ENCODE measurements at places on chromosomes 16 and 17.

DNA sequence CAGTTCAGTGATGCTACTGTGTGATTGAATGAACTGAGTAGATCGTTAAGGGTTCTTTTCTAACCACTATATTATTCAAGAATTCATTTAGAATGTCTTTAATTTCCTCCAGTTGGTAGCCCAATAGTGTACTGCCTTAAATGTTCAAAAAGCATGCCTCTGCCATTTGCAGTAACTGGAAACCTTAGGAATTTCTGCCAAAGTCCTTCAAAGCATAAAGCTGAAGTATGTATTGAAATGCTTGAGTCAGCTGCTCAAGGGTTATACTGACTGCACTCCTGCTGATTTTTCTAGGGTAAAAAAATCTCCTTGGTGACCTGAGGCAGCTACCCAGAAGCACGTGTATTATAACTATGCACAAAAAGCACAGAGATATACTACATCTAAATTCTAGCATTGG, 56.5 kb downstream of the SNTB2 start:
- DNase-seq: no peak

GRCh38 chr17:74316220-74316619, 9.8 kb upstream of the KIF19 start:
- no peak for DNase-seq

DNA sequence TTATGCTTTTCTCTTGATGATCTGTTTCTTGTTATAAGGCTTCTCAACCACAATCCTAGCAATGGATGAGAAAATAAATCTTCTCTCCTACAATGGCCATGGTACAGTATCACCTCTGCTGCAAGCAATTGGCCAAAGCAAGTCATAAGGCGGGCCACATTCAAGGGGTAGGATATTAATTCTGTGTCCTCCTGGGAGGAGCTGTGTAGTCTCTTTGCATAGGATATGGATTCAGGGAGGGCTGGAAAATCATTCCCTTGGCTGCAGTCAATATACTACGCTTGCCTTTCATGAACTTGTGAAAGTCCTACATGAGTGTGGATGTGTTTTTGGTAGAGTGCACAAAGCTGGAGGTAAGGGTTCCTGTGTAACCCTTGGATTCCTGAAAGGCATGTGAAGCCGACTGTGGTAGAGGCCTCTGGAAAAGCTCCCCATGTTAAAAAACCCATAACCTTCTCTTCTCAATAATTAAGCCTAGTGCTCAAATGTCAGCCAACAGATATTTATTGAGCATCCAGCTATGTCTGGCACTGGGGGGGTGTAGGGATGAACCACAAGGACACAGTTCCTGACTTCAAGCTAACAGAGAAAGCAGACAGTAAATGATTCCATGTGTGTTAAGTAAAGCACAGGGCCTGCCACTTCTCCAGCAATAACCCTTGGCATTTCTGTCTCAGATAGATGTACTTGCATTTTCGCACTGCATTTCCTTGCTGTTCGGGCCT, 147.6 kb upstream of the HS3ST3A1 start:
- no peak for DNase-seq

DNA sequence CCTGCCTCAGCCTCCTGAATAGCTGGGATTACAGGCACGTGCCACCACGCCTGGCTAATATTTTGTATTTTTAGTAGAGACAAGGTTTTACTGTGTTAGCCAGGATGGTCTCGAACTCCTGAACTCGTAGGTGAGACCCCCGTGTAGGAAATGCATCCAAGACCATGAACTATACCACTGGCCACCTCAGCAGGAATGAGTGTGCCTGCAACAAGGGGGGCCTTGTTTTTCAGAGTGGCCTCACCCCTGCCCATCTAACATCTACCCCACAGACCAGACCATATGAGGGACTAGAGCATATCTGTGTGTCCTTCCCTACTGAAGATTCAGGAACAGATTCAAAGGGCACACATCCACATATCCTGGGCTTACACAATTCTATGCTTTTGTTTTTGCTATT, 44.9 kb downstream of the SHISA6 start:
- no peak for DNase-seq

DNA sequence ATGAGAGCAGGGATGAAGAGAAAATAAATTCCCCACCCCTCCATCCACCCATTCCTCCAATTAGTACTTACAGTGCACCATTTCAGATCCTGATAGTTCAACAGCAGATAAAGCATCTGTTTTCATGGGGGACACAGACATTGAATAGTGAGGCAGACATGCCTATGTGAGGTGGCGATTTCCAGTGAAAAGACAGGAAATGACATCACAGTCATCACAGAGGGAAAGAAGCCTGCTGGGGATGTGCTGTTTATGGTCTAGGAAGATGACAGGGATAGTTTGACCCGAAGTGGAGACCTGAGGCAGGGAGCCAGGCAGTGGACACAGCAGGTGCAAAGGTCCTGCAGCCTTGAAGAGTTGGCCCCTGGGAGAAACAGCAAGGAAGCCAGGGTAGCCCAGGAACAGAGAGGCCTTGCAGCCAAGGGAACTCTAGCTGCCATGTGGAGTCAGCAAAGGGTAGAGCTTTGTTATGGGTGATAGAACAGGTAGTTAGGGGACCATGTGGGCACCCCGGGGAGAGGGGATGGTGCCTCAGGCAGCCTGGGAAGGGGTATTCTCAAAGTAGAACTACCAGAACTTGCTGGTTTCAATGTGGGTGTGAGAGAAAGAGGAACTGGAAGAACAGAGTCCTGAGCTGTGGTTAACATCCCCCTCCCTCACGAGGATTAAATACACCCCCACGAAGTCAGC, 256.6 kb downstream of the CPPED1 start:
- no peak for DNase-seq

DNA sequence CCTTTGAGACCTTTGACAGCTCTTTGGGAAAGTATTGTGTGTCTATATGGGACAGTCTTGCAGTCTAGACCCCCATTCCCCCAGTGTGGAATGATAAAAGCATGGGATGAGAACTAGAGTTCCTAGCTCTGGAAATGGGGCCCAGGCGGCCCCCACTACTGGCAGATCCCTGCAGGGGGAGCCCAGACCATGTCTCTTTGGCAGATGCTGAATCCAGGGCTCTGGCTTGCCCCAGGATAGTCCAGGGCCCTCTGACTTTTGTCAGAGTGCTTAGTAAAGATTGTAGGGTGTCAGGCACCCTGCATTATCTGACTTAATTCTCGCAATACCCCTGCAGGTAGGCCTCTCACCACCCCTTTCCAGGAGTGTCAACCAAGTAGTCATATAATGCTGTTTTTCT, 8.3 kb downstream of the ALKBH5 start:
- DNase-seq: no peak

GRCh38 chr16:22751685-22752084, 62.3 kb upstream of the HS3ST2 start:
- DNase-seq: no peak

GRCh38 chr16:20683812-20684211, 13.7 kb downstream of the ACSM1 start:
- no peak for DNase-seq

- DNase-seq: no peak
Measured at GRCh38 chr16:10107081-10107480, 75.1 kb downstream of the GRIN2A start.

GRCh38 chr17:45009676-45010467, 41.6 kb downstream of the DCAKD start:
- DNase-seq: no peak

GRCh38 chr16:49931916-49932315, 76.0 kb upstream of the ZNF423 start:
- no peak for DNase-seq

- peak; percentile 42 for DNase-seq
Measured at GRCh38 chr17:3738562-3739295, 15.0 kb downstream of the HASPIN start.

GRCh38 chr17:71942626-71943025, 178.2 kb upstream of the SOX9 start:
- DNase-seq: no peak

DNA sequence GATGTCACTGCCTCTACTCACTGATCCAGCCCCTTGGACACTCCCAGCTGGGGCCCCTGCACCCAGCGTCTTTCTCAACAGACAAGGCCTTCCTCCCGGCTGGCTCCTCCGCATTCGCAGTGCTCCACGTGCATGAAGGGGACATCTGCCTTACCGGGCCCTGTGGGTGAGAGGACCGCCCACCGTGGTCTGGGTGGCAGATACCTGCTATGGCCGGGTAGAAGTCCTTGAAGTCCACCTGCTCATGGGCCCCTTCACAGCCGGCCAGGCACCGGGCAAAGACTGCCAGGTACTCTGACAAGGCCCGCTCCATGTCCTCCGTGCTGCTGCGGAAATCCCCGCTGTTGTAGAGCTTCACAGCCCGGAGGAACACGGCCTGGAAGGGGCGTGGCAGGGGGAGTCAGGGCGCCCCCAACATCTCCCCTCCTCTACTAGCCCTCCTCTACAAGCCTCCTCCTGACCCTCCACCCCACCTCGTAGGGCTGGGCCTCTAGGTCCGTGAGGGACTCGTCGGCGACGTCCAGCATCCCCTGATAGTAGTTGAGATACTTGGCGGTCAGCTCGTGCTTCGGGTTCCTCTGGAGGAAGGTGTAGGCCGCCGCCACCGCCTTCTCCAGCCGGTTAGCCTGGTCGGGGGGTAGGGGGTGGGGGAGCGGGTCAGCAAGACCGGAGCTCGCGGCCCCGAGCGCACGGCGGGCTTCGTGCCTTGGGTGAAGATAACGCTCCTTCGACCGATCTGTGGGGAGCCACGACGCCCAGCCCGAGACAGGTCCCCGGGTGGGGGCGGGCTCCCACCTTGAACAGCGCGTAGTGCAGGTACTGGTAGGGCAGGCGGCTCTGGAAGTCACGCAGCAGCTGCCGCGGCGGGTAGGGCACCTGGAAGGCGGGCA, 845 bp downstream of the P3H4 start:
- peak; percentile 10 for DNase-seq
